ENCODE measurements at places on chromosomes 12 and 14.

DNA sequence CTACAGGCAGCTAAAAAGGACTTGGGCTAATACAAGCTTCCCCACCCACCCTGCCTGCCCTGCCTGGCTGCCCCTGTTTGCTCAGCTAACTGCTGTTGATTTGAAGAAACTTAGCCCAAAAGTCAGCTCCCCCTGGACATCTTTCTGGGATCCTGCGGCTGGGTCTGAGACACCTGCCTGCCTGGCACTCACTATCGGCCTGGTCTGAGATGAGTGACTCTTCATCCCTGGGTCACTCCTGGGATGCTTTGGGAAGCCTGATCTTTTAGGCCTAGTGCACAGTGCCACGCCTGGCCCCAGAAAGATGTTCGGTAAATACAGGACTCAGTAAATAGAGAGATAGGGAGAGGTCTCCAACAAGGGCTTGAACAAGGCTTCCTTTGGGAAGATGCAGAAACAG is 211.3 kb upstream of the DIO3 start:
- no peak for DNase-seq

DNA sequence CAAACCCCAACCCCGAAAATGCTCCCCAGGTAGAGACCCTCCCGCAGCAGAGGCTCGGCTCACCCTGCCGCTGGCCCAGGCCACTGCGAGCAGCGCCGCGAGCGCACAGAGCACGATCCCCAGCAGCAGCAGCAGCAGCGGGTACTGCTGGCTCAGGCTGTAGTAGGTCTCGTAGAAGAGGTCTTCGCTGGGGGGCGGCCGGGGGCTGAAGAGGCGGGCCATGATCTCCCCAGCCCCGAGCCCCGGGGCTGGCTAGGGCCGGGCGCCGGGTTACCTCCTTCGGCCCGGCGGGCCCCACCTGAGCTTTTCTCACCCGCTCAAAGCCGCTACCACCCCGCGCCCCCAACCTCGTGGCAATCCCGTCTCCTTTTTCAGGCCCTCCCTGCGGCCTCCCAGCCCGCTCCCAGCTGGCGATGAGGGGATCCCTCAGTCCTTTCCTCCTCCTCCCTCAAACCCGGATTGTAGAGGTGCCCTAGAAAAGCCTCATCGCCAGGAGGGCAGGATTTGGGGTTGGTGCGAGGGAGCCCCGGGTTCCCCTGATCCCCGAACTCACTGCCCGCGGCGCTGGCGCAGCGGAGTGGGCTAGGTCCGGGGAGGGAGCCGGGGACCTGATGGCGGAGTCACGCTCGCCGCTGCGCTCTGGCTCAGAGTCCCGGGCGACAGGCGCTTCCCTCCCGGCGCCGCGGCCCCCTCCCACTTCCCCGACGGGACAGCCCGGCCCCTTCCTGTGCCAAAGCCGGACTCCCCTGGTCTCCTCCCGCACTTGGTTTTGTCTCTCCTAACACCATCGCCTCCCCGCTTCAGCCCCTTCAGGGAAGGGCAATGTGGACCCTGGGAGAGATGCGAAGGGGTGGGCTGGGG is at the start of gene ADCY4:
Gene ADCY4 (minus strand): TSS at position 641 of the 861 bp plus-strand sequence. CDS start 419 bp downstream, at position 222.
- DNase-seq, result no peak

DNA sequence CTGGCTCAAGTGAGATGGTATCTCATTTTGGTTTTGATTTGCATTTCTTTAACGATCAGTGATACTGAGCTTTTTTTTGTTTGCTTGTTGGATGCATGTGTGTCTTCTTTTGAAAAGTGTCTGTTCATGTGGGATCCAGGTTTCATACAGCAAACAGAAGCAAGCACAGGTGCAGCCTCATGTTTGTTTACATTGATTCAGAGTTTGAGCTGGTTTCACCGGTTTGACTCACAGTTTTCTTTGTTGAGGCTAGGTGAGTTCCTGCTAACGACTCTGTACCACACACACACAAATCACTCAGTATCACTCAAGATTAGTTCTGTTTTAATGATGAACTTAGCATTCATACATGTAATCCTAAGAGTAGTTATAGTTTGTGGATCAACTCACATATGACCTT is 3.7 kb downstream of the OR10G2 start:
- no peak for DNase-seq

DNA sequence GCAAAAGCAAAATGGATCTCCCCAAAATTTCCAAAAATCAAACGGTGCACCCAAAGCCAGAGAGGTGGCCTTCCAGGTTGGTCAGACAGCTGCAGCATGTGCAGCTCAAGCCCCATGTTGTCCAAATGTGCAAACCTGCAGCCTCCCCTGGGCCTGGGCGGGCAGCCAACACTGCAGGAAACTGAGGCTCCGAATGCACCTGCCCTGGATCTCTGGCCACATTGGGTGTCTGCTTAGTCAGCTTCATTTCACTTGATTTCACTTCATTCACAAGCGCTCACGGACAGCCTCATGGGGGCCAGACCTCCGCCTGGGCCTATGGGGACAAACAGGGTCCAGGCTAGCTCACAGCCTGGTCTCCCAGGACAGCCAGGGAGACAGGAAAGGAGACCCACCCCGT is 59.8 kb downstream of the BCL11B start:
- DNase-seq, result no peak

DNA sequence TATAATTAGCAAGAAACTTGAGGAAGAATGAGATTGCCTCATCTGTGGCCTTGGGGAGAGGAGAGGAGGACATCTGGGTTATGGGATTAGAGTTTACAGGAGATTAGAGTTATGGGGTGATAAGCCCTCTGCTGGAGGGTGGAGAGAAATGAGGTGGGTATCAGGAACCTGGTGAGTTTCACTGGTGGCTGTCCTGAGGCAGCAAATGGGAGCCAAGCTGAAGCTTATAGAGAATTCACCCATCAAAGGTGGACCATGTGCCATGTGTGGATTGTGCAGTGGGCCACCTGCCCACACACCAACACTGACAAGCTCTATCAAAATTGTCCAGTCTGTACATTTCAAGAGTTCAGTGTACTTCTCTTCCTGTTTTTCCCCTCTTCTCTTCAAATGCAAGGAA is 135.3 kb downstream of the AEBP2 start:
- no peak for DNase-seq

DNA sequence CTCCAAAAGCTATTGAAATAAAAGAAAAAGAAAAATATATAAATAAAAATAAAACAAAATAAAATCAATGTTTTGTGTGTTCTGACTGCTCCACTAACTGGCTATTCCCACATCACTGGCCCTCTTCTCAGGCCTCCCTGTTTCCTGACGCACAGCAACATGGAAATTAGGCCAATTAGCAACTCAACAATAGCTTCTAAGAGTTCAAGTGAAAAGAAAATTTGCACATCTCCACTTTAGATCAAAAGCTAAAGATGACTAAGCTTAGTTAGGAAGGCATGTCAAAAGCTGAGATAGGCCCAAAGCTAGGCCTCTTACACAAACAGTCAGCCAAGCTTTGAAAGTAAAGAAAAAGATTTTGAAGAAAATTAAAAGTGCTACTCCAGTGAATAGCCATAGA is 200.8 kb downstream of the DUSP6 start:
- DNase-seq, result no peak

GRCh38 chr12:110001596-110001995 is 2.4 kb downstream of the ANKRD13A start:
- DNase-seq, result no peak

DNA sequence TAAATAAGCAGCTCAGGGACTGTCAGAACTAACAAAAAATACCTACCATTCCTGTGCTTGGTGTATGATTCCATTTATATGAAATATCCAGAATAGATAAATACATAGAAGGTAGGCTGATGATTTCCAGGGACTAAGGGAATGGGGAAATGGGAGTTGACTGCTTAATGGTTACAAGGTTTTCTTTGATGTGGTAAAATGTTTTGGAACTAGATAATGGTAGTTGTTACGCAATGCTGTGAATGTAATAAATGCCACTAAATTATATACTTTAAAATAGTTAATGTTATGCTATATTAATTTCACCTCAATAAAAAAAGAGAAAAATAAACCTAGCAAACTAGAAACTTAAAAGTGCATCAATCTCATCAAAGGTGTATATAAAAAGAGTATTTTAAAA is 41.1 kb downstream of the CEP83 start:
- no peak for DNase-seq

DNA sequence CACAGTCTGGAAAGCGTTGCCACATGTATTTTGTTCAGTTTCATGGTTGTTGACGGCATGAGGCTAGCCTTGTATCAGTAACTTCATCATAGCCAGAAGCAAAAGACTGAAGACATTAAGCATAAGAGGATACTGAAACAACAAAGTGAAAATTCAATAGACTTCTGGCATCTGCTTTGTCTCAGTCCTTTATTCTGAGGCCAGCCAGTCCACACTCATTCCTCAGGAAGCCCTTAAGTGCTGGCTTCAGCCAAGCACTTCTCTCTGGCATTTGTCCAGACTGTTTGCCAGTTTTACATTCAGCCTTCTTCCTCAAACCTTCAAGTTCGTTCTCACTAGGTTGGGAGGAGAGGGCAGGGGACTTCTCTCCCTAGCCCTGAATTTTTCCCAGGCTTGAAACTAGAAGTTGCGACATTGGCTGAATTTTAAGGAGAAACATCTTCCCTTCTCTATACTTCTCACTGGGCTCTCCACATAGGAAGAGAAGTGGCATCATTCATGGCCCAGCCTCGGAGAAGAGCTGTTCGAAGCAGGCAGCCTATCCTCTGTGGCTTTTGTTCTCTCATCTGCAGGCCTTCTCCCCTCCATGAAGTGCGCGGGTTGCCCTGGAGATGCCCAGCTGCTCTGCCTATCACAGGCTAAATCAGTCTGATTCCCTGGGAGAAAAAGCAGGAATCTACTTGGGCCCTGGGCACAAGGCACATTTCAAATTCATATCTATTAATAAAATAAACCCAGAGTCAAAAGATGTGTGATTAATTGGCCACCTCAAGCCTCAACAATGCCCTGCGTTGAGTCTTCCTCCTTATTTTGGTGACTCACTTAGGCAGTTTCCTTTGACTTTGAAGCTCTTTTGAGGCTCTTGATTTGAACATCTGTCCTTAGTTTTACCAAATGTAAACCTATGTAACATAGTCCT is 130.9 kb upstream of the PLEKHA5 start:
- DNase-seq, result no peak

GRCh38 chr14:75428230-75429104 is 645 bp downstream of the JDP2 start:
- DNase-seq, result no peak

- DNase-seq, result no peak
Measured at GRCh38 chr12:129195081-129195480, 341.8 kb downstream of the GLT1D1 start.

DNA sequence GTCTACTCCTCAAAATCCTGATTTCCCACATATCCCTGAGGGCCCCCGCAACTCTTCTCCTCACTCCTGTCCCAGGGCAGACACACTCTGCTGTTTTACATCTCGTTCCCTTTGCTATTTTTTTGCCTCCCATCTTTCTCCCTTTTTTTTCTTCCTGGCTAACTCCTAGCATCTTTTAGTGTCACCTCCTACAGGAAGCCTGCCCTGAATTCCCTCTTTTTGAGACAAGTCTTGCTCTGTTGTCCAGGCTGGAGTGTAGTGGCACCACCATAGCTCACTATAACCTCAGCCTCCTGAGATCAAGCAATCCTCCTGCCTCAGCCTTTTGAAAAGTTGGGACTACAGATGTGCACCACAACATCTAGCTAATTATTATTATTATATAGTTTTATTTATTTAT is 13.3 kb downstream of the MORN3 start:
- DNase-seq, result no peak

DNA sequence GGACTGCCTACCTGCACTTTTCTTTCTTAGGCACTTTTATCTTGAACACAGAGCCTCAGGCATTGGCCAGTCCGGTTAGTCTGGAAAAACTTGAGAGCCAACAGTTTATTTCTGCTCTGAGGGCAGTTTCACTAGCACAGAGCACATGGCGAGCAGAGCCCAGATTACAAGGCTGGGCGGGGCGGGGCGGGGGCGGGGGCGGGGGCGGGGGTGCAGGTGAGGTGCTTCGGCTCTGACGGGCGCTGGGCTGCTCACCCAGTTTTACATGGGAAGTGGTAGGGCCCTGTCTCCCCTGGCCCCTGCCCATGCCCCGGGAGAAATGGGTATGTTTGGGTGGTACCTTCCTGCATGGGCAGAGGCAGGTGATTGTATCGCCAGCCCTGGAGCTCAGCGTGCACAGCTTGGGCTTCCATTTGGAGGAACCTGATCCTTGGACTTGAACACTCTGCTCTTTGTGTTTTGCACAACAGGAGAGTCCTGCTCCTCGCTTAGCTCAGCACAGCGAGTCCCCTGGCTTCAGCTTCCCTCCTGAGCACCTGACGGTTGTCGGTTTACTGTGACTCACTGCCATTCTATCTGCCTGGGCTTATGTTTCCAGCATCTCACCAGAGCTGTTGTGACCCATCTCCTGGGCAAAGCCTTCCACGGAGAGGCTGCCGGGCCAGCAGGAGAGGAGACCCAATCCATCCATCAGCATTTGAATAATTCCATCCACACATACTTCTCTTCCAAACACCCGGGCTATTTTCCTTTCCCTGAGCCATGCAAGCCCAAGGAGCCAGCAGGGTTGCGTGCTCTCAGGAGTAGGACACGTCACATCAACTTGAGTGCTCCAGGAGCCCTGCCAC is 108.5 kb downstream of the ARF6 start:
- no peak for DNase-seq

DNA sequence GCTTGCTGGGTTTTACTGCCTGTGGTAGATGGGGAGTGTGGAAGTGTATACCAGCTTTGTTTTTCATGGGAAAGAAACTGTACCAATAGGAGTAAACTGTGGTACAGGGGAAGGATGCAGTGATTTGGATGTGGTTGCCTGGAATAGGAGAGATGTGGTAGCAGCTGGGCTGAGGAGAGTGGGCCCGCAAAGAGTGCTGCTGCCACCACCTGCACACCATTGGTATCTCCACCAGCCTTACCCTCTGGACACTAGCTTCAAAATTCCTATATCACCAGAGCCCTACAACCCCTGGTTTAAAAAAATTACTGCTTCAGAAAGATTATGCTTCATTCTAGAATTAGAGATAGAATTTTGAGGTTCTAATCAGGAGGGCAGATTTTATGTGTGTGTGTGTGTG is 53.6 kb downstream of the AKAP6 start:
- no peak for DNase-seq

- no peak for DNase-seq
Measured at GRCh38 chr12:13801543-13801942, 179.9 kb downstream of the GRIN2B start.

DNA sequence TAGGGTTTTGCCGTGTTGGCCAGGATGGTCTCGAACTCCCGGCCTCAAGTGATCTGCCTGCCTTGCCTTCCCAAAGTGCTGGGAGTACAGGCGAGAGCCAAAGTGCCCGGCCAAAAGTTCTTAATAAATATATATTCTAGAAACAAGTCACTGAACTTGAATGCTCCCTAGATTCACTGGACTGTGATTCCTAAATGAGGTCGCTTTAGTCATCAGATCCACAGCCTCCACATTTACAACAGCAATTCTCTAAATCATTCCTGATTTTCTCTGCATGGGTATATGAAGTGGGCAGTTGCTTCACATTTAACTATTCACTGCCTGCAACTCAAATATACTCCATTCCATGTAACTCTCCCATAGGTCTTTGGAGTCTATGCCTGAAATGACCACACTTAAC is 813.0 kb downstream of the GALC start:
- DNase-seq, result no peak

- DNase-seq, result no peak
Measured at GRCh38 chr12:103647267-103647666, 60.2 kb downstream of the STAB2 start.

GRCh38 chr12:127680516-127680915 is 586.5 kb upstream of the TMEM132C start:
- no peak for DNase-seq

GRCh38 chr12:115354007-115354890 is 670.3 kb upstream of the TBX3 start:
- DNase-seq, result no peak
